ENCODE measurements at places on chromosomes 2 and 18. TPM values are rescaled to one million over a fixed set of nuclear protein-coding genes. Genes with fewer than 3 reads are reported as not detected.

DNA sequence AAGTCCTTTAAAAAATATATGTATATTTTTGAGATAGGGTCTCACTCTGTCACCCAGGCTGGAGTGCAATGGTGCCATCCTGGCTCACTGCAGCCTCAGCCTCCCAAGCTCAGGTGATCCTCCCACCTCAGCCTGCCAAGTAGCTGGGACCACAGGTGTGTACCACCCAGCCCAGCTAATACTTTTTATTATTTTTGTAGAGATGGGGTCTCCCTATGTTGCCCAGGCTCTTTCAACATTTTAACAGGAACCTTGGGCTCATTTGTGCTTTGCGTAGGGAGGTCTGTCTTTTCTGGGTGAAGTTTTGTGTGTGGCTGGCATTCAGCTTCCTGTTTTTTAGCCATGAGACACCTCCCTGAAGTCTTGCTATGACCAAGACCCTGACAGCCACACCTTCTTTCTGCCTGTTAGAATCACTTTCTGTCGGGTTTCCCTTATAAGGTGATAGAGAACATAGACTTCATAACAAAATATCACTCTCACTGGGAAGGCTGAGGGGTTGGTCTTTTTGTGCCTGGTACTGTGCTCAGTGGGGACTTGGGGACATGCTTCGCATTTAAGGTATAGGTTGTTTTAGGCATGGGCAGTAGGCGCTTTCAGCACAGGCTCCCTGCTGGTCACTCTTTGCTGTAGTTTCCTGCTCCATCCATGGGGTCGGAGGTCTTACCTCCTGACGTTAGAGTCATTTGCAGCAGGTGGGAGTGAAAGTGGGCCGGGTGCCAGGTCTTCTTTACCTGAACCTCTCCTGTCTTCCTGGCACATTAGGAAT is 3.4 kb downstream of the RAB31 start:
- DNase-seq, result no peak

GRCh38 chr2:106982350-106982749 is 96.4 kb upstream of the ST6GAL2 start:
- no peak for DNase-seq

GRCh38 chr2:205682239-205682970 is at the start of gene NRP2:
Gene NRP2, plus strand, starts transcription at chr2:205682501. Its CDS starts 790 bp downstream, at chr2:205683291.
- DNase-seq, result peak; percentile 96

DNA sequence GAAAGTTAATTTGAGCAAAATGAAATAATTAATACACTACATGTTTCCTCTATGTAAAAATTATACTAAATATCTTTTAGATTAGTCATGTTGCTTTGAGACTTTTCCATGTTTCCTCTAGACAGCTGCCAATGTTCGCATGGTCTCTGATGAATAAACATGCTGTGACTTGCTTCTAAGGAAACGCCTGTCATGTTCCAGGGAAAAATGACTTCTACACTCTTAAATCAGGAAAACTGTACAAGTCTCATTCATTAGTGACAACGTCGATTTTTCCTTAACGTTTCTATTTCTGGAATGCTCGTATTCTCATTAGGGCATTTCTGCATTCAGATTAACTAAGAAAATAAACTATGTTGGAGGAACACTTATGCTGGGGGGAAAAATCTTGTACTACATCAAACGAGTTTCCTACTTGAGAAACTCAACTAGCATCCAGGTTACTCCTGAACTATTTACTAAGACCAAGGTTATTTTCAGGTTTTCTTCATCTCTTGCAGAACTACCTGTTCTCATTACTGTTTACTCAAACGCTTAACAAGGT is 1.6 kb downstream of the COBLL1 start:
- peak; percentile 94 for DNase-seq

DNA sequence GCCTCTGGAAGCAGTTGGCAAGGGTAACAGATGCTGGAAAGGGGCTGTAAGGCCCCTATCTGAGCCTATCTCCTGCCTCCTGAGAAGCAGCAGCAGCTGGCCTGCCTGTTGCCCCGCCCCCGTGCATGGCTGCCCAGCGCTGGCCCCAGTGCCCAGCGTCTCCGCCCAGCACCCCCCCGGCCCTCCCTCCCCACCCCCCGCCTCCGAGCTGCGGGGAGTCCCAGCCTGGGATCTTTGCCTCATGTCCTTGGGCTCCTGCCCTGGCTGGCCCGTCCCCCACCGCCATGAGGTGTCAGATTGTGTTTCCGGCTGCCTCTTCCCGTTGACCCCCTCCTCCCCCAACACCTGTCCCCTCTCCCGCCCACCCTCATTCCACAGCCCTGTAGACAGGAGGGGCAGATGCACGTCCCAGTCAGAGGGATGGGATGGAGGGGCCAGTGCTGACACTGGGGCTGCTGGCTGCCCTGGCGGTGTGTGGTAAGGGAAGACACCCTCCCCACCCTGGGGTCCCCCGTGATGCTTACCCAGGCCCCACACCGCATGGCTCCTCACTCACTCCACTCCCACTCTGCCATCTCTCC is at the start of gene CHRND:
Gene CHRND, plus strand, starts transcription at position 370 of the 581 bp plus-strand sequence. Its CDS starts 56 bp downstream, at position 426.
- no peak for DNase-seq

DNA sequence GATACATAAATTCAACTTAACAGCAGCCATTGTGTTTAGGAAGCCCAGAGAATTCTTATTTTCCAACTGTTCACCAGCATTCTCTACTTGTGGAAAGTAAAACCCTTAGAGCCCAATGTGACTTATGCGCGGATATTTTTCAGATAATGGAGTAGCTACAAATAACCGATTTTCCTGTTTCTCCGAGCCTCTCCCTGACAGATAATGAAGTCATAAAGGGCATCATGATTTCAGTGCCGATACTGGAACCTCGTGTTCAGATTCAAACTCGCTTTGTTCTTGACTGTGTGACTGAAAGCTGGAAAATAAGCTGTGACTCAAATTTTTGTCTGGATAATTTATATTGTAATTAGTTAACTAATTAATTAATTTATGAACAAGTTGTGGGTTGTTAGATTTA is 228.2 kb downstream of the VAPA start:
- peak; percentile 22 for DNase-seq

GRCh38 chr2:237708065-237708398 is 80.6 kb downstream of the LRRFIP1 start:
- no peak for DNase-seq

DNA sequence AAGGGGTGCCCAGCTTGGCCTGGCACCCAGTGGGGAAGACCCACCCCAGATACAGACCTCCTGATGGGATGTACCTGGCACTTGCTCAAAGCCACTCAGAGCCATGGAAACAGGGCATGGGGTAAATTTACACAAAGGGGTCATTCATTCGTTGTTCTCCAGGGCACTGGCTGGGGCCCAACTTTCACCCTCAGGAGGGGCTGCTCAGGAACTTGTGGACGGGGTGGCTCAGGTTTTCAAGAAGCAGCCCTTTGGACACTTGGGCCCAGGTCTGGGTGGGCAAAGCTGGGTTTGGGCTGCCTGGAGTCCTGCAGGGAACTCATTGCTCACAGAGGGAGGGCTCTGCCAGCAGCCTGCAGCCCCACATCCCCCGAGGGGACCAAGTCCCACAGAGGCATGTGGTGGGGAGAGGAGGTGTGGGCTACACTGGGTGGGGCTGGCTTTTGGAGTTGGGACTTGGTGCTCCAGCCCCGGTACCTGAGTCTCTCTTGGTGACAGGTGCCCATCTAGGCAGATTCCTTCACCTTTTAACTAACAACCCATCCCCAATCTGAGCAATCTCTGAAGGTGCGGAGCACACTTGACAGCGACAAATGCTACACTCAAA is 172.3 kb downstream of the CELF4 start:
- no peak for DNase-seq

PROC gene
- under 0.01 TPM for total RNA-seq

SPHKAP gene
- not detected for total RNA-seq

ZSCAN30 gene
- 6.9 TPM for total RNA-seq

Measured in lung microvascular endothelial cell (primary cell).